RWPE2 (cell line): ENCODE measurements at places on chromosomes 11 and 22.
A peak's percentile ranks its signal among the peaks of the same experiment; 100 is the strongest.

DNA sequence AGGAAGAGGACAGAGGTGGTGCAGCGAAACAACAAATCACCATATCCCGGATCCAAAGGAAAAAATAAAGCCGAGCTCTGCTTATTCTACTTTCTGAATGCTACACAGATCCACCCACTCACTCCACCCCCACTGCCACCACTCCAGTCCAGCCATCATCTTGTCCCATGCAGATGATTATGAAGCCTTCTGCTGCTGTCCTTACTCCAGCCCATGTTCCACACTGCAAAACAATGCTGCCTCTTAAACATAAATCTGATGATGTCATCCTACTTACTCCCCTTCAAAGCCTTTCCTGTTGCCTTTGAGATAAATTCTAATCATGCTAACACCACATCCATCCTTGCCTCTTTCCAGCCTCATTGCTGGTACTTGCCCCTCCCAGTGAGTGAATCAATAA is 6.5 kb upstream of the DRD2 start:
- no peak for DNase-seq
- H3K4me3 ChIP-seq = no peak overlapping the region
- peaks cover under 1% of the 10 kb centered on the region for H3K27me3 ChIP-seq
- no peak overlapping the region for H3K27ac ChIP-seq
- H3K4me1 ChIP-seq = no peaks in the 10 kb centered on the region
- H3K36me3 ChIP-seq = no peaks in the 10 kb centered on the region

GRCh38 chr11:111230122-111230465 is 15.4 kb upstream of the POU2AF2 start:
- H3K27me3 ChIP-seq = no peaks in the 10 kb centered on the region
- no peaks in the 10 kb centered on the region for H3K36me3 ChIP-seq
- H3K4me1 ChIP-seq = no peaks in the 10 kb centered on the region
- no peak overlapping the region for H3K4me3 ChIP-seq

DNA sequence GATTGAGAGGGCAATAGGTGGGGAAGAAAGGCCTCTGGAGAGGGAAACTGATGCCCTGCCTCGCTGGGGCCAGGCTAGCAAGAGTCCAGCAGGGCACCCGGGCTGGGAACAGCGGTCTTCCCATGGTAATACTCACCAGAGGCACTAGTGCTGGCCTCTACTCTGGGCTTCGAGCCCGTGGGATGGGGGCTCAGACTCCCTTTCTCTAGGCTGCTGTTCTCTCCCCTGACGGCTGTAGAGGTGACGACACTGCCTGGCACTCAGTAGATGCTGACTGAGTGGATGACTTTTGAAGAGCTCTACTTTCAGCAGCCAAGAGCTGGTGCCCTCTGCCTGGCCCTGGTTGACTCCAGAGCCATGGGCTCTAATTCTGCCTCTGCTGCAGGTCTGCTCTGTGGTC is 818 bp upstream of the C1QTNF4 start:
- no peak for DNase-seq
- no peak overlapping the region for H3K27ac ChIP-seq
- H3K4me1 ChIP-seq = no peaks in the 10 kb centered on the region
- H3K27me3 ChIP-seq = peaks cover 28% of the 10 kb centered on the region

- H3K27ac ChIP-seq = peak overlapping the region; percentile 85
- H3K4me3 ChIP-seq = no peak overlapping the region
- DNase-seq = peak; percentile 88
Observed at GRCh38 chr11:65555693-65556231, 2.4 kb downstream of the LTBP3 start.

- H3K27ac ChIP-seq = no peak overlapping the region
- no peak for DNase-seq
- peaks cover 27% of the 10 kb centered on the region for H3K4me1 ChIP-seq
- no peak overlapping the region for H3K4me3 ChIP-seq
- no peaks in the 10 kb centered on the region for H3K36me3 ChIP-seq
Observed at GRCh38 chr22:40007853-40008710, 13.3 kb downstream of the FAM83F start.
